Globus pallidus (tissue), 1 donor: ENCODE measurements at places on chromosomes 1 and 21.

GRCh38 chr1:228045871-228046270 lies 36.6 kb upstream of the ARF1 start:
- no peak for DNase-seq

DNA sequence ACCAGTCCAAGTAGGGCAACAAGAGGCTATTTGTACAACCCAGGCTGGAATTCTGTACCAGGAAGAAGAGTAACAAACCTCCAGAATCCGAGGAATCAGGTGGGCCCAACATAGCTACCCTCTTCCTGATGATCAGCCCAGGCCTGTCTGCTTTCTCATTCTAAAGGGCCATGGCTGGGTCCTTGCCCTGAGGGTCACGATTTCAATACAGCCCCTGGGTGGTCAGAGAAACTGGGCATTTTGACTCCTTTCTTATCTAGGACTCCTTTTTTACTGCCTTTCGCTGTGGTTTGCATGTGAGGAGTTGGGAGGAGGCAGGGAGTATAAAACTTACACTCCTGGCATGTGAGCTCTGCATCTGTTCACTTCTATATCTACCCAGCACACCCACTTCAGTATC lies 164.9 kb upstream of the COA6 start:
- no peak for DNase-seq

GRCh38 chr1:14597343-14598006 lies 1.0 kb upstream of the KAZN start:
- no peak for DNase-seq

DNA sequence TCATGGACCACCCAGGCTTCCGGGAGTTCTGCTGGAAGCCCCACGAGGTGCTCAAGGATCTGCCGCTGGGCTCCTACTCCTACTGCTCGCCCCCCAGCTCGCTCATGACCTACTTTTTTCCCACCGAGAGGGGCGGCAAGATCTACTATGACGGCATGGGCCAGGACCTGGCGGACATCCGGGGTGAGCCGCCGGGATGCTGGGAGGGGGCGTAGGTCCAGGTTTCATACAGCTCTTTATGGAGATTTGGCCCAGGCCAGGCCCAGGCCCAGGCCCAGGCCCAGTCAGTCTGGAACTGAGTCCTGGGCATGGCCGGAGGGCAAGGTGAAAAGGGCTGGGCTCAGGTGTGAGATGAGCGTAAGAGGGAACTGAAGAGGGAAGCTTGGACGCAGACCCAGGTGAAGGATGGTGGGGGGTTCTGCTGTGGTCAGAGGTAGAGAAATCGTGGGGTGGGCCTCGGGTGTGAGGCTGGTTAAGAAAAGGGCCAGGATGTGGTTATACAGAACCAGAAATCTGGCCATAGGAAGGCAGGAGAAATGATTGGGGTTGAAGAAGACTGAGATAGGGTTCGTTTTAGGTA lies 23.0 kb downstream of the DISP3 start:
- no peak for DNase-seq

DNA sequence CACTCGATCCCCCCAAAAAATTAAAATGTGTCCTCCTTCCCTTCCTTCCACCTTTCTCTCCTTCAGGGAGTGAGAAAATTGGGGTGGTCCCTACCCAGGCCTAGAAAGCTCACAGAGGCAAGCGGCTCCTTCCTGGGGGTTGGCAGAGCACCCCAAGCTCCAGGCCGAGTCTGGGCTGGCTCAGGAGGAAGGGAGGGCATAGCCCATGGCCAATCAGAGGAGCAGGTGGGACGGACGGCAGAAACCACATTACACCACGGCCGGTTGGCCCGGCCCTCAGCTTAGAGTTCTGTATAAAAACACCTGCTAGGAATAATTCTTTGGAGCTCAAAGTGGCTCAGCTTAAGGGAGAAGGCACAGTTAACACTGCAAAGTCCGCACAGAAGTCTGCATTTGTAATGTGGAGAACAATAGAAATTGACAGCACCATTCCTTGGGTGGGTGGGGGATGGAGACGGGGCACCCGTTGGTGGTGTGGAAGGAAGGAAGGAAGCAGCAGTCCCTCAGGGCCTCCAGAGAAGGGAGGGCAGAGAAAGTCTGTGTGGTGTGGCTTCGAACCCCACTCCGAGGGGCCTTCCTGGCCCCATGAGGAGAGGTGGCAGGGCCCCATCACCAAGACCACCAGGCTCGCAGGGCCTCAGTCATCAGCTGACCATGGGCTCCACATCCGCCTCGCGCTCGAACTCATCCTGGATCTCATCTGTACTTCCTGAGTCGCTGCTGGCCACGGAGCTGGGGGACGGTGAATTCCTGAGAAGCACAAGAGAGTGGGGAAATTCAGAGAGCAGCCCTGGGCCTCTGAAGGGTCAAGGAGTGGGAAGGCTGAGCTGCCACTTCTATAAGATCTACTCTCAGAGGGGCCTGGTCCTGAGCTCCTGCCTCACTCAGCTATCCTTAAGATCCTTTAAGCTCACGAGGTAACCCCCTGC lies 5.8 kb upstream of the ALDH4A1 start:
- no peak for DNase-seq

DNA sequence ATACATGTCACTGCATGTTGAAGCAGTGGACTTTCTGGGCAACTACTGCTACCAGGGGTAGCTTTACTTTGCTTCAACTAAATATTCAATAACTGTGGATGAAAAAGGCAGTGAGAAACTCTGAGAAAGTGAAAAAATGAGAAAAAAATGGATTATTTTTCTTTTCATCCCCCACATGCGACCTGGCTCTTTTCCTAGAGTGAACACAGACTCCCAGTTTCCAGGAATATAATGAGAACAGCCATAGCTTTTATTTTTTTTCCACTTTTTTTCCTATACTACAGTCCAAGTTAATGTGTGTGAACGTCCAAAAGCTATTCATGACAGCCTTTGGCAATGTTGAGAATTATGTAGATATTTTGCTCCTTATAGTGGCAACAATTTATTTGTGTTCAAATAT lies 230.4 kb downstream of the DNM3 start:
- no peak for DNase-seq

DNA sequence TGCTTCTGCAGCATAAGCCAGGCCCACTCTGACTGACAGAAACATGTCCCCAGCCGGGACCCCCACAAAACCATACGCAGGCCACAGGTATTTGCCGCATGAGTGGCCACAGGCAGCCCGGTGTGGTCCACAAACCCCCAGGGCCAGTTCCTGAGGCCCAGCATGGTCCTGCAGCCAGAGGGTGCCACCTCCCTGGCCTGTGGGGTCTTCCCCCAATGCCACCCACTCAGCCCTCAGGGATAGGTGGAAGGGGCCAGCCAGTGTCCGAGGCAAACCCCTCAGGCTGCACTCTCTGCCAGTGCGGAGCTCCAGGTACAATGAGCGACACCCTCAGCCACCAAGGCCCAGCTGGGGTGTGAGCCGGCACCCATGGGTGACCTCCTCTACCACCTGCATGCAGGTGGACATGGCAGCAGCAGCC lies 43.5 kb downstream of the UBE2G2 start:
- DNase-seq: no peak

DNA sequence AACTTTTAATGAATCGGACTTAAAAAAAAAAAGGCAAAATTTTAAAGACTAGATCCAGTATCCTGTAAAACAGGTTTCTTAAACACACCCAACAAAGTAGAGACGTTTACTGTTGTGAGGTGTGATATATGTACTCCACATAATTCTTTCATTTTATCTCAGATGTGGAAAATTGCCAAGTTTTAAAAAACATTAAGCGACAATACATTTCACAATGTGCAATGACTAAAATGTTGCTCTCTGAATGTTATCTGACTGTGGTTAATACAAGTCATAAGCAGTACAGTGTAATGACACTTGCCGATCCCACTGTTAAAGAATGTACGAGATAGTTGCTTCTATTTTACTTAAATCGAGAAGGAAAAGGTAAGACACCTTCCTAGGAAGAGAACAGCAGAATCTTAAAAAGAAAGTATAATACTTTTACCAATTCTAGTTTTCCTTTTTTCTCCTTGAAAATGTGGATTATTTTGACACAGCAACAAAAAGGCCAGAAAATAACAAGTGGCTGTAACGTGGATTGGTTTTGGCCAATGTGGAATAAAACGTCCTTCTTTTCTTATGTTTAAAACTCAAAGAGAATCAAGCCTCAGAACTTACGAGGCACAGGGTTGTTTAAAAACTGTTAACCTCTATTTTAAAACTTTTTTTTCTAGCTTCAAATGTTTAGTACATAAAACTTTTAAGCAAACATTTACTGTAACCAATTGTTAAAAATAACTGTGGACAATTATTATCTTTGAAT lies 51.4 kb downstream of the TP53BP2 start:
- no peak for DNase-seq

DNA sequence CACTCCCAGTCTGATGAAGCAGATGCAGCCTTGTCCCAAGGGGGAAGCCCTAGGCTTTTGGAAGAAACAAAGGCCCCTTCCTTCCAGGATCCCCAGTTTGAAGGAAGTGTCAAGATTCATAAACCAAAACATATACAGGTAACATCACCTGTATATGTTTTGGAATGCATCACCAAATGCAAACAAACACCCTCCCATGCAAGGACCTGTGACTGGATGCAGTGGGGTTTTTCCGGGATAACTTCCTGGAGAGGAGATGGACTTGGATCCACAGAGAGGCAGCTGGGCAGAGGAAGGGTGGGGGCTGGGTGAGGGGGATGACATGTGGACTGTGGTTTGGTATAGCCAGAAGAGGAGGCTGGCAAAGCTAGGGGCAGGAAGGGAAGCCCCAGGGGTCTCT lies 1.5 kb upstream of the PLA2G2F start:
- no peak for DNase-seq

- peak; percentile 42 for DNase-seq
Observed at GRCh38 chr21:32413015-32413504, 554 bp downstream of the EVA1C start.

DNA sequence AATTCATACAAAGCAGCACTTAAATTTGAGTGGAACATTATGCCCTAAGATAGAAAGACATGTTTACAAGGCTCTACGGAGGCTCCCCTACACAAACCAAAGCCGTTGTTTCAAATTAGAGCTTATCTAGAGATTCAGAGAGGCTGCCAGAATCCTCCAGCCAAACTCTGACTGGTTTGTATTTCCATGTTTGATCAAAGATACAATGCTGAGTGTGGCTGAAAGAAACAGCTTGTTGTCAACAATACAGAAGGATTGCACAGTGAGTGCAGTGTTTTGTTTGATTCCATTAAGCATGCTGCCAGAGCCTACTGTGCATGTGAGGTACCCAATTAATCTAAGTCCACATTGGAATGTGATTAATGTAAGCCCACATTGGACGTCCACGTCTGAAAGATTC lies 402.7 kb downstream of the DISC1 start:
- DNase-seq: peak; percentile 55

GRCh38 chr1:25705699-25706098 lies 89.1 kb downstream of the MAN1C1 start:
- DNase-seq: no peak

DNA sequence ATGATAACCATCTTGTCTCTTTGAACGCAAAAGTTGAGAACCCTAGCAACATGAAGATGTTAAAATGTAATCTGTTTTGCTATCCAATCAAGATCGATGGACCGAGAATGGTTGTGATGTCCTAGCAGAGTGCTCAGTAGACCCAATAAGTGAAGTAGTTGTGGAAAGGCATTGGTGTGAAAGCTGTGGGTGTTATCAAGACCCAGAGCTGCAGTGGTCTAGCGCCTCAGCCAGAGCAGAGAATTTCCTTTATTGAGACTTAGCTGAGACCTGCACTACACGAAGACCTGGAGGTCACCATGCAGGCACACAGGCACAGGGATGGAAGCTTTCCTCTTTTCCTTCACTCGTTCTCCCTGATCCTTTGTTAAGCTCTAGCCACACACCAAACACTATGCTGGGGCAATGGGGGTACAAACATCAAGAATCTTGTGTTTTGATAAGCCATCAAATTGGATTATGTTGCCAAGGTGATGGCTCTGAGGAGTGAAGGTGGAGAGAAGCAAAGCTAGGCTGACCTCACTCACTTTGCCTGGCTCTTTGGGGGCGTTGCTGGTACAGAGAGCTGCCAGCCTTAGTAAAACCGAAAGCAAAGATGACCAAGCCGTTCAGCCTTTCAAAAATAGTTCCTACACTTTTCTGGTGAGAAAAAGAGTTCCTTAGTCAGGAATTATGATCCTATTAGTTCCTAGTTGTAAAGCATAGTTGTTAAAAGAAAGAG lies 24.1 kb downstream of the METTL13 start:
- peak; percentile 24 for DNase-seq

DNA sequence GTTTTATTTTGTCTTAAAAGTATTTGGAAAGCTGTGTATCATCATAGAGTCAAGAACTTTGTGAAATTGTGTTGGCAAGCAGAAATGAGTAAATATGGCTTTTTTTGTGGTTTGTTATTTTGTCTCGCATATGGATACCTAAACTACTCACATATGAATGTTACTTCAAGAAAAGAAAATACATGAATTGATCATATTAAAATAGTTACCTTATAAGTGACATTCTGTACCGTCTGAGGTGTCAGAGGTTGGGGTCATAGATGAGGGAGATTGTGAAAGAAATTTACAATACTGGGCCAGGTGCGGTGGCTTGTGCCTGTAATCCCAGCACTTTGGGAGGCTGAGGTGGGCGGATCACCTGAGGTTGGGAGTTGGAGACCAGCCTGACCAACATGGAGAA lies 31.3 kb upstream of the AXDND1 start:
- DNase-seq: no peak

GRCh38 chr1:193633991-193634390 lies 447.6 kb upstream of the B3GALT2 start:
- DNase-seq: no peak

- DNase-seq: no peak
Observed at GRCh38 chr1:27634177-27634984, 604 bp downstream of the FGR start.
